Fibroblast of pulmonary artery (primary cell): ENCODE measurements at places on chromosomes 5 and 9.
A peak's percentile ranks its signal among the peaks of the same experiment; 100 is the strongest.

GRCh38 chr9:16290169-16290568 lies 580.3 kb downstream of the BNC2 start:
- no peak for DNase-seq

DNA sequence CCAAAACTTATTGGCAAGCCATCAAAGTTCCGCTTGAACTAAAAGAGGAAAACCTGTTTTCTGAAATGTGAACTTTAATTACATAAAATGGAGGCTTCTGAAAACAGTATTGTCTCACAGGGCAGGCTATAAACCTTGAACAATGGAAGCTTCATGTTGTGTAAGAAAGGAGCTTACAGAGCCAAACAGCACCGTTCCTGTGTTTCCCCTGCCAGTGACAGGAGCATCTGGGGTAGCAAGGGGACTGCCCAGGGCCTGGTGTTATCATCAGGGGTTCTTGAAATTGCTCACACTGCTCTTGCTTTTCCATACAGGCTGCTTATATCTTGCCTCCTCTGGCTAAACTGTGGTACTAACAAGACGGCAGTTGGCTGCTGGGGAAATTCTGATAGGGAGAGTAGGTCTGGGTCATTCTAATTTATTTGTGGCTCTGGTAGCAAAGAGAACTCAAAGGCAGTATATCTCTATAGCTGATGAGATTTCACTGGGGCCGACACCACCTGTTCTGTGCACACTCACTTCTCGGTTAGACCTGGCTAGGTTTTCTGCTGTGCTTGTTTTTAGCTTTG lies 40.4 kb downstream of the BASP1 start:
- DNase-seq: peak; percentile 61

DNA sequence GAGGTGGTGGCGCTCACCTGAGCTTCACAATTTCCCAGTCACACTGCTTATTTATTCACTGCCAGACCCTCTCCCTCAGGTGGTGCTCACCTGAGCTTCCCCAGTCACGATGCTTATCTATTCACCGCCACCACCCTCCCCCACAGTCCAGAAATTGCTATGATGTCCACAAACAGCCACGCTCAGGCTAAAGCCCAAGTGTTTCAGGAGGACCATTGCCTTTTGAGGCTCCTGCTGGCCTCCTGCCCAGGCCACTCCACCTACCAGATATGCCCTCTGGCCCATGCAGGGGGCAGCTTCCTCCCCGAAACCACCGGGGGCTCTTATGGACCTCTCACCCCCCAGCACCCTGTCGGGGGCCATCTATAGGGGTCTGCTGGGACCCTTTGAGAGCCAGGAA lies 4.6 kb downstream of the PDLIM7 start:
- no peak for DNase-seq

DNA sequence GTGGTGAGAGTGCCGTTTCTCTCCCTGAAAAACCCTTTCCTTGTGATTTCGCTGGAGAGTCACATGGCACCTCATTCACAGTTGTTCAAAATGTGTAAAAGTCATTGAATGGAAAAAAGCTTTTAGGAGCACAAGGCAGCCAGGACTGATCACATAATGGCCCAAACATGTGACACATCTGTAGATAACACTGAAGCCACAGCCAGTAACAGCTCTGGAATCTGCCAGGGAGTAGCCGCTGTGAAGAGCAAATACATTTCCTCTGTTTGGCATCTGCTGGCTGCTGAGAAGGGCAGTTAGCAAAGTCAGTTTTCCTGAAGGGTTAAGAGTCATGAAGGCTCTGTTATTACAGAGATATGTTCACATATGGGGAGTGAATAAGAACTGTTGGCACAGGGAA lies 271.8 kb downstream of the NNT start:
- peak; percentile 60 for DNase-seq

GRCh38 chr5:177163500-177163899 lies 29.9 kb downstream of the NSD1 start:
- no peak for DNase-seq

GRCh38 chr5:135085133-135085935 lies 51.3 kb upstream of the PITX1 start:
- DNase-seq: no peak

GRCh38 chr5:139473565-139473964 lies 2.8 kb downstream of the SMIM33 start:
- peak; percentile 47 for DNase-seq
